Gastrocnemius medialis (tissue), 4 donors: ENCODE measurements at places on chromosomes 3 and 15.

GRCh38 chr15:97953748-97954147 is 6.8 kb upstream of the ARRDC4 start:
- no peak for DNase-seq

GRCh38 chr3:47096959-47097358 is 67.0 kb downstream of the SETD2 start:
- DNase-seq = no peak

DNA sequence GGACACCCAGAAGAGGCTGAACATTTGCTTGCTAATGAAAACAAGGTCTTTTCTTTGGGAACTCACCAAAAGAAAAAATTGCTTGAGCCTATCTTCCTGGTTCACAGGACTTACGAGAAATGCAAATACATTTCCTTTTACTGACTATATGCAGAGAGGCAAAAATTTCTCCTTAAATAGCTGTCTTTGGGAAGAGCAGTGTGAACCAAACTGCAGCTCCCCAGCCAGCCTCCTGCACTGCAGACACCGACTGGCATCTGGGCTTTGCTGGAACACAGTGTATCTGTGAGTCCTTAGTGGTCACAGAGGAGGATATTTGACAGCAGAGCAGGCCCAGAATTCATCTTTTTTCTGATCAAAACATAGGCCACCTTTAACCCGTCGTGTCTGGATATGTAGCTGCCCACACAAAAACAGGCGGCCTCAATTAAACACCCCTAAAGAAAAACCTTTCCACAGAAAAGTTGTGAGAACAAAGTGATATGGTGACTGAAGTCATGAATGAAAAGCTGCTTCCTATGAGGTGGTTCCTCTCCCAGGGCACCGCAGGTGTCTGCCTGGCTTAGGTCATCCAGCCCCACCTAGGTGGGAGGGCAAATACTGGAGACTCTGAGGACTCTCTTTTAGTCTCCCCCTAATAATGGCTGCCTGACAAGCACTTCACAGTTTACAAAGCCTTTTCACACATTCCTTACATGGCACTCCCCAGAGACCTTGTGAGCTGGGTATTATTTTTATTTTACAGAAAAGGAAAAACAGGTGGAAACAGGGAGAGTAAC is 46.1 kb upstream of the TMEM158 start:
- no peak for DNase-seq

DNA sequence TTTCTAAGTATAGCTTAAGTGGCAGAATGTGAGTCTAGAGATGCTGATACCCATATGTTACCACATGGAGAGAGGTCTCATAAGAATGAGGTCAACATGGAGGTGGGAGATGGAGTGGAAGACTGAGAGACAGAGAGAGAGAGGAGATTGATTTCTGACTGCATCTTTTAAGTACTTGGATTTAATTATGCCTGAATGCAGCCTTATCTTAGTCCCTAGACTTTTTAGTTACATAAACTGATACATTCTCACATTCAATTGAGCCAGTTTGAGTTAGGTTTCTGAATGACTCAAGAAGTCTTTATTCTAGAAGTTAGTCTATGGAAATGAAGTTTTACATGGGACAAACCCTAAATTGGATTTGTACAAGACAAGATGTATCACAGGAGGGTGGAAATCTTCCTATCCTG is 58.5 kb upstream of the TNFSF10 start:
- DNase-seq = no peak

DNA sequence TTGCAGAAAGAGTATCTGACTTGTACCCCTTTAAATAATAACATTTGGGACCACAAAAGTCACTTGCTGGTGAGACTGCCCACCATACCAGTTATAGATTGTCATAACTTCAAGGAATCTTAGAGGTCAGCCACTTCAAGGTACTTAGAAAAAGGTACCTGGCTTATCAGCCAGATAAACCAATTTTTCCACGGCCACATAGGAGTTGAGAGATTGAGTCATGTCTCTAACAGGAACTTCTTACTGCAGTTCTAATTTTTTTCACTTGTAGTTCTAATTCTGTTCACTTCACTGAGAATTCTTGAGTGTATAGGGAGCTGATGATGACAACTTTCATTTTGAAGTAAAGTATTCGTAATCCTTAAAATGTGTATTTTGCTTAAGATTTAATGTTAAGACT is 317.1 kb upstream of the CBLB start:
- no peak for DNase-seq
